HCT116 (cell line): ENCODE measurements at places on chromosomes 2 and 18.

GRCh38 chr18:76491473-76491775 is 3.6 kb downstream of the ZNF516 start:
- DNase-seq = no peak

- no peak for DNase-seq
Measured at GRCh38 chr18:9048808-9049494, 53.5 kb upstream of the NDUFV2 start.

DNA sequence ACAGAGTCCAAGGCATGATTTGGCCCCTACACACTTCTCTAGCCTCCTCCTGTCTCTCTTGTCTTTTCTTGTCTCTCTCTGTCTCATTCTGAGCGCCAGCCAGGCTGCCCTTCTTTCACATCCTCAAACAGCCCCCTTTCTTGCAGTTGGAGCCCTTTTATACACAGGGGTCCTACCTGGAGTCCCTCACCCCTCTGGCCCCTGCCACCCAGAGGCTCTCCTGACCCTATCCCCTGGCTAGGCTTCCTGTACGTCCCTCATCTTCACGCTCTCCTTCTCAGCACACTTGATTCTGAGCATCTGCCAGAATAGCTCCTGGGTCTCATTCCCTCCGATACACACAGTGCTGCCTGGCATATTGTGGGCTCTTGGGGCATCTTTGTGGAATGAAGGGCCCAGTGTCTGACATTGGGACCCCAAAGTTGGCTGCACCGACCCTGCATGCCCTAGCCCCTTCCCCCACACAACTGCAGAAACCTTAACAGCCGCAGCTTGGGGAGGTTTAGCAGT is 261.9 kb downstream of the DYSF start:
- no peak for DNase-seq

DNA sequence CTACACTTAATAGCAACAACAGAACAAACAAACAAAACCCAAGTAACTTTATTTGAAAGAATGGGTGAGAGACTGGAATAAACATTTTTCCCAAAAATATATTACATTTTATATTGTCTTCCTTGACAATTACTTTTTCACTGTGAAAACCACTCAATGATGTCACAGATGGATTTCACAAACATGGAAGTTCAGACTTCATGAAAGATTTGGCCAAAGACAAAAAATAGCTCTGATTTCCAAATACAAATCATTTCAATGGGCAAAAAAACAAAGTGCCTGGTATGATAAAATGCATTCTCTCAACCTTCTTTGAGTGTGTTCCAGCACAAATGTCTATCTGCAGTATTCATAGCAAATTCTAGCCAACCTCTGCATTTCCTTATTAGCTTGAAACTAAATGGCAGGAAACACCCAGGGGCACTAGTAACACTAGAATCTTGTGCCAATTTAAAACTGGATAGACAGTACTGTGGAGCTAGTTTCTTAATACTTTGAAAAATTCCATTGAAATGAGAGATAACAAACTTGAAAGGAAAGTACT is 28.5 kb upstream of the NAPG start:
- DNase-seq = no peak

- no peak for DNase-seq
Measured at GRCh38 chr2:235654103-235654813, 160.4 kb downstream of the AGAP1 start.

GRCh38 chr2:20241973-20242726 is 17.2 kb upstream of the SDC1 start:
- DNase-seq = no peak

GRCh38 chr2:132468821-132469675 is 52.4 kb downstream of the GPR39 start:
- no peak for DNase-seq

DNA sequence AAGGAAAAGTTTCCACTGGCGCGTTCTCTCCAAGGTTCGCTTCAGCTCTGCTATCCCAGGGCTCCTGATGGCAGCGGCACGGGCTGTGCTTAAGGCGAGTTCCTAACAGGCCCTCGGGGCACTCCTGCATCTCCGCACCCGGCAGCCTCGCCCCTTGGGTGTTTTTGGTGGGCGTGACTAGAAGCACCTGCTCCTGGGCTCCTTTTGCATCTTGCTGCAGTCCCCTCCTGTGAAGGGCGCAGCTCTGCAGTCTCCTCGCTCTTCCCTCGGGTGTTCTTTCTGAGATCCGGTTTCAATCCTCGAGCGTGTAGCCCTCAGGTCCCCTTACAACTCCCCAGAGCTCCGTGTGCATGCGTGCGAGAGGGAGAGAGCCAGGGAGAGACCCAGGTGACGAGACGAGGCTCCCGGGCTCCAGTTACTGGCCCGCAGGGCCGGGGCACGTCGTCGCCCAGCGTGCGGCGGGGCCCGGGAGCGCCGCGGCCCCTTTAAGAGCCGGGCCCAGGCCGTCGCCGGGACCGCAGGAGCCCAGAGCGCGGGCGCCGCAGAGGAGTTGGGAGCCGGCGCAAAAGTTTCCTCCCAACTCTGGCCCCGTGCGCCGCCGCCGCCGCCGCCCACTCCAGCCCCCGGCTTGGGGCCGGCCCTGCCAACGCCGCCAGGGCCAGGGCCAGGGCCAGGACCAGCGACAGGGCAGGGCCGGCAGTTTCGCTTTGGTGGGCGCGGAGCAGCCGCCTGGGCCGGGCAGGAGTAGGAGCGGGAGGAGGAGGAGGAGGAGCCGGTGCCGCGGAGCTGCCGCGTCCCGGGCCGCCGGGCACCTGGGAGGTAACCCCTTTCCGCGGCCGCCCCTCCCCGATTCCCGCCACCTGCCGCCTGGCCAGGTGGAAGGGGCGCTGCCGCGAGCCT is at the start of gene PARD3B:
TSS of gene PARD3B (plus strand) at position 515 of the 900 bp plus-strand sequence. CDS start 525 bp downstream, outside the sequence.
- peak; percentile 18 for DNase-seq

- no peak for DNase-seq
Measured at GRCh38 chr2:101386599-101387150, 628 bp downstream of the CREG2 start.

DNA sequence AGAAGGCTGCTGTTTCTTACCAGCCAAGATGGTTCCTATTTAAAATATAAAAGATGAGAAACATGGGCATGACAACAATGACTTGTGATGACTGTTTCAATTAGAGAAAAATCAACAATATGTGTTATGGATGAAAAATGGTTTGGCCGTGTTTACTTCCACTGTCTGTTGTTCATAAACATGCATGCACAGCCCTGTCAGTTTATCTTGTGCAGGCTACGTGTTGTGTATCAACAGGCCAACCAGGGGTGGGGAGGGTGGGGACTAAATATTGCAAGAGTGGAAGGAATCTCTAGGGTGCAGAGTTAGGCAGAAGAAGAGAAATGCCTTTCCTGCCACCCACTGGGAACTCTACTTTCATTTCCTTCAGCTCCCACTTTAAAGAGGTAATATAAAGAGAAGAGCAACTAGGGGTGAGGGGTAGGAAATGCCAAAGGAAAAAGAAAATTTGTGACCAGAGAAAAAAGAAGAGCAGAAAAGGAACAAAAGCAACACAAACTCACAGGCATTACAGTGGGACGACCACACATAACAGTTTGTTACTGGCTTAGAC is 116.8 kb upstream of the MEIS1 start:
- DNase-seq = no peak

- no peak for DNase-seq
Measured at GRCh38 chr2:11995456-11995855, 249.0 kb downstream of the LPIN1 start.

DNA sequence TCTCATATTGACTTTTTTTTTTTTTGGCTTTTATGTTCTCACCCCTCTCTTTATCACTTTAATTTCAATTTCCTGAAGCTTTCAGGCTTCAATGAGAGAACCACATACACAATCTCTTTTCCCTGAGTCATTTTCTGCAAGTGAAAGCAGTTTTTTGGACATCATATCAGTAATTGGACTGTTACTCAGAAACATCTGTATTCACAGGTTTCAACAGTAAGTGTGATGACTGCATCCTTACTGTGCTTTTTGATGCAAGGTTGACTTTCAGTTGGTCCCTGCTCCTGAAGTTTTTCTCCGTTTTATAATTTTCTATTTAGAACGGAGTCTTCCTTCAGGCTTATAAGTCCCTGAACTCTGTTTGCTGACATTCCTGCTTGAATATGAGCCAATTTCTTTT is 70.5 kb upstream of the CCBE1 start:
- no peak for DNase-seq
